ENCODE measurements at places on chromosomes 6 and 20. TPM values are rescaled to one million over a fixed set of nuclear protein-coding genes. Genes with fewer than 3 reads are reported as not detected.

DNA sequence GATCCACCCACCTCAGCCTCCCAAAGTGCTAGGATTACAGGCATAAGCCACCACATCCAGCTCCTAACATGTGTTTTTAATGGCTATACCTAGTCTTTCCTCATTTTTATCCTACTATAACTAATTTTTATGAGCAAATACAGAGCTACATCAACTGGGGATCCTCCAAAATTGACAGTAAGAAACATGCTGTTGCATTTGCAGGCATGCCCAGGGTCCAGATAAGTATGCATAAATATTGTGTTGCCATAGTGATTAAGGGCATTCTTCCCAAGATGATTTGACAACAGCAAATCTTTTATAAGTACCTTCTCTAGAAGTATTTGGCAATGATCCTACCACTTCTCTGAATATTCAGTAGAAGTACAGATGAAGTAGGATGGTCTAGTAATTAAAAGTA, 41.9 kb upstream of the MOXD1 start:
- DNase-seq: no peak

DNA sequence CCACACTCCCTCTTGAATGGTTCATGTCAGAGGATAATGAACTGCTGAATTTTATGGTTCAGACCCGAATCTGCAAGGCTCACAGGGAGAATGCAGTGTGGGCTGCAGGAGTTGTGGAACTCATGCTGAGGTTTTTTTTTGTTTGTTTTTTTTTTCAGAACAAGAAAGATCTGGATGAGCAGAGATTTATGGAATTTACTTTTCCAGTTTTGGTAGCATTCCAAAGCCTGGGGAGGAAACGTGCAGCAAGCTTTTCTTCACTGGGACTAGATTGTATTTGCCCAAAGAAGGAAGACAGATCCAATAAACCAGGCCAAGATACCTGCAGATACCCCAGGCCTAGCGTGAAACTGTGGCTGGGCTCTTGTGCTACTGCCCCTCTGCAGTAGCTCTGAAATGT, 223.9 kb upstream of the TAB2 start:
- no peak for DNase-seq

DNA sequence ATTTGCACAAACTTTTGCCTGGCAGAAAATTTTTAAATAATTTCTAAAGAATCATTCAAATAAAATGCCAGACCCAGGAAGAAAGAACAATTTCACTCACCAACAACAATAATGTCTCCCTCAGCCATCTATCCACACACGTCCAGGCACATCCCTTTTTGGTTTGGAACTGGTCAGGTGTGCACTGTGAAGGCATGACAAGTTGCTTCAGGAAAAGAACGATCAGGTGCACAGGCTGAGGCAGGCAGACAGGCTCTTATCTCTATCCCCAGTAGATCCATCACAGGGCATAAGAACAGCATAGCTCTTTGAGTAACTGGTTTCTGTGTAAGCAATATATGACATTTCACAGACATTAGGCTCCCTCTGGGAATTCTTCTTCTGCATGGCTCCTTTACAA, 18.1 kb upstream of the NXT1 start:
- DNase-seq: no peak

The PRSS16 gene
- not detected for total RNA-seq

Data from activated CD4-positive, alpha-beta T cell treated with anti-CD3 and anti-CD28 coated beads, Interleukin-2, amount 10 ng/mL, durations not matched to agents 24 days and 14 days (primary cell).